Stimulated activated CD8-positive, alpha-beta memory T cell treated with anti-CD3 and anti-CD28 coated beads, Interleukin-7, amount 100 ng/mL, for 24 hours (primary cell): ENCODE measurements at places on chromosomes 16 and 17.

DNA sequence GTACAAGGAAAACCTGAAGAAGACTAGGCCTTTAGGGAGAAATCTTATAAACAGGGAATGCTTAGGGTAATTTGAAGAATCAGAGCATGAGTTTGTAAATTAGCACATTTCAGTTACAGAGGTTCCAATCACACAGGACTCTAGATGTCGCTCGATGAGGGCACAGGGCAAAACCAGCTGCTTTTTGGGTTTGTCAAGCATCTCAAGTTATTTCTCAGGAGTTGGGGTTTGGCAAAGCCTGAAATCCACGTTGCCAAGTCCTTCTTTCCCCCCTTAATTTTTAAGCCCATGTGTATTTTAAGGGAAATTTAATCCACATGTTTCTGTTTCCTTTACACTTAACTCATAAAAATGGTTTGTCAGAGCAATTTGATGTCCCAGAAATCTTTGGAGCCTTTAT lies 146.9 kb downstream of the ANKFN1 start:
- no peak for DNase-seq

DNA sequence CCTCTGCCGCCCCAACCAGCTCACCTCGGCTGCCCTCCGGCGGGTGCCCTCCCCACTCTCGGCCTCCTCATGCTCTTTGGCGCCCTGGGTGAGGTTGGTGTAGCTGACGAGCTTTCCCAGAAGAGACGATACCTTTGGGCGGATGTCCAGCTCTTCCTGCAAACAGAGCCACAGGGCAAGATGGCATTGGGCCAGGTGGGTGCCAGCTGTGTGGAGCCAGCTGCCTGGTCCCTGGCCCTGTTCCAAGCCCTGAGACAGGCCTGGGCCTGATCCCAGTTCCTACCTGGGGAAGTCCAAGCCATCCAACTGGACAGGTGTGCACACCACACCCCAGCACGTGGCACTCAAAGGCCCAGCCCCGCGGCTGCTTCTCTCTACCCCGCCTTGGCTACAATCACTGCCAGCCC lies 6.9 kb downstream of the SLC12A4 start:
- no peak for DNase-seq

DNA sequence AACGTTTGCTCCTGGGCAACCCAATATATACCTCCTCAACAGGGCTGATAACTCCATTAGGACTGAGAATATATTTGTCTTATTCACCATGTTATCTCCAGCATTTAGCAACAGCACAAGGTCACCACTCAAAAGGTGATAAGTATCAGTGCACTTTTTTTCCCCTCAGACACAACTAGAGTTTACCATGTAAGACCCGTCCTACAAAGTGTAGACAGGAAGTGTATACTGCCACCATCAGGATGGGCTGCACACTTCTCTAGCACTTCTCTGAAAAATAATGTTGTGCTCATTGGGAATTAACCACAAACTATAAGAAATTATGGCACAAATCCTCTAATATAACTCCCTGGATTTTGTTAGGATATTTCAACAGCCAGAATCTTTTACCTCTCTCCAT lies 5.7 kb upstream of the VAT1L start:
- no peak for DNase-seq

GRCh38 chr16:27980076-27980775 lies 83.3 kb downstream of the GSG1L start:
- DNase-seq = no peak

GRCh38 chr17:67615011-67615561 lies 102.7 kb upstream of the NOL11 start:
- DNase-seq = no peak

GRCh38 chr16:69490707-69491324 lies 66.4 kb downstream of the CYB5B start:
- no peak for DNase-seq

DNA sequence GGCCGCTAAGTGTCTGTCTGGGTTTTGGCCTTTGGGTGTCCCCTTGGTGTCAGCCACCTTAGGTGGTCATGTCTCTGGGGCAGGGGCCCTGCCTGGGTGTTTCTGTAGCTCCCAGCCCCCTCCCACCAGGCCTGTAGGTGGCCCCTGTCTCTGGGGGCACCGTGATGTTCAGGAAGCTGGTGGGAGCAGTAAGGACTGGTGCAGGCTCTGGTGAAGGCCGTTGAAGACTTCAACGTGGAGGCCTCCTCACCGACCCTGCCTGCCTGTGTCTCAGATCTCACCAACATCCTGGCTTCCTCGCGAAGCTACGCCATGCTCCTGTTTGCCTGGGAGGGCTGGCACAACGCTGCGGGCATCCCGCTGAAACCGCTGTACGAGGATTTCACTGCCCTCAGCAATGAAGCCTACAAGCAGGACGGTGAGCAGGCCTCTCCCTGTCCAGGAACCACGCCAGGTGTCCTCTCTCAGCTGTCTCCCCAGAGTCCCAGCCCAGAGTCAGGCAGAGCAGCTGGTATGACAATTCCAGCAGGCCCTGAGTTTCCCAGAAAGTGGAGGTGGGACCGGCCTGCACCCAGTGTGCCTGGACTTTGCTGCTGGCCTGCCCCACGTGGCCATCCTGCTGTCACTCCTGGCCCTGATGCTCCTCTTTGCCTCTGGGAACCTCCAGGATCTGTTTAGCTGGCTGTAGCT lies 2.8 kb downstream of the ACE start:
- DNase-seq = no peak

GRCh38 chr17:65537845-65538674 lies 23.4 kb downstream of the AXIN2 start:
- no peak for DNase-seq

- DNase-seq = no peak
Measured at GRCh38 chr17:17675925-17676534, 5.2 kb upstream of the RAI1 start.

DNA sequence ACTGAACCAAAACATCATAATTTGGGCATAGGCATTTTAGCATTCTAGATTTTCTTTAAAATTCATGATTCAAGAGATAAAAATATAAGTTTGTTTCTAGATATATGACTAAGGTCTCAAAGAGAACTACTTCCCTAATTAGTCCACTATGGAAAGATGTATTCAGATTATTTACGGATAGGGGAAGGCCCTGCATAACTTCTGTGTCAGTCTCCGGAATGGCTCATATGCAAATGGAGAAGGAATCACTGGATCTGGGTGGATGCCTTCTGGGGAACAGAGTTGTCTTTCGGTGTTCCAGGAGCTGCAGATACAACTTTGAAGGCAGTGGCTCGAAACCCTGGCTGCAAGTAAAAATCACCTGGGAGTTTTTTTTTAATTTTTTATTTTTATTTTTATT lies 17.1 kb upstream of the WFIKKN2 start:
- no peak for DNase-seq

DNA sequence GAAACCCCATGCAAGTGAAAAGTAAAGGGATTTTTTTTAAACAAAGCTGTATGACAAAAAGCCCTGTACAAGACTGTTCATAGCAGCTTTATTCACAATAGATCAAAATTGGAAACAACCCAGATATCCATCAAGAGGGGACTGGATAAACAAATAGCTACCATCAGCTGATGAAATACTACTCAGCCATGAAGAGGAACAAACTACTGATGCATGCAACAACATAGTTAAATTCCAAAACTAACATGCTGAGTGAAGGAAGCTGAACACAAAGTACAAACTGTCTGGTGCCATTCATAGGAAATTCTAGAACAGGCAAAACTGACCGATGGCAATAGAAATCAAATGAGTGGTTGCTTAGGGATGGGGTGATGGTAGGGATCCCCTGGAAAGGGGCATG lies 15.1 kb downstream of the FOXJ1 start:
- no peak for DNase-seq

- DNase-seq = no peak
Measured at GRCh38 chr16:84237994-84238750, 1.6 kb downstream of the KCNG4 start.

- DNase-seq = no peak
Measured at GRCh38 chr17:73128496-73128895, 36.0 kb upstream of the SLC39A11 start.

- no peak for DNase-seq
Measured at GRCh38 chr16:50273888-50274325, 7.6 kb downstream of the ADCY7 start.

- no peak for DNase-seq
Measured at GRCh38 chr17:418421-418751, 65.8 kb upstream of the RPH3AL start.

- no peak for DNase-seq
Measured at GRCh38 chr17:2721603-2722002, 10.0 kb upstream of the CLUH start.

- DNase-seq = no peak
Measured at GRCh38 chr16:4293181-4293716, 20.4 kb upstream of the TFAP4 start.

- no peak for DNase-seq
Measured at GRCh38 chr16:732936-733335, 6.0 kb downstream of the HAGHL start.

GRCh38 chr16:17196526-17196925 lies 274.2 kb downstream of the XYLT1 start:
- no peak for DNase-seq

GRCh38 chr17:80919331-80920311 lies 72.0 kb upstream of the CHMP6 start:
- no peak for DNase-seq
